ENCODE measurements at places on chromosomes 12 and 14. TPM values are rescaled to one million over a fixed set of nuclear protein-coding genes. Genes with fewer than 3 reads are reported as not detected.

DNA sequence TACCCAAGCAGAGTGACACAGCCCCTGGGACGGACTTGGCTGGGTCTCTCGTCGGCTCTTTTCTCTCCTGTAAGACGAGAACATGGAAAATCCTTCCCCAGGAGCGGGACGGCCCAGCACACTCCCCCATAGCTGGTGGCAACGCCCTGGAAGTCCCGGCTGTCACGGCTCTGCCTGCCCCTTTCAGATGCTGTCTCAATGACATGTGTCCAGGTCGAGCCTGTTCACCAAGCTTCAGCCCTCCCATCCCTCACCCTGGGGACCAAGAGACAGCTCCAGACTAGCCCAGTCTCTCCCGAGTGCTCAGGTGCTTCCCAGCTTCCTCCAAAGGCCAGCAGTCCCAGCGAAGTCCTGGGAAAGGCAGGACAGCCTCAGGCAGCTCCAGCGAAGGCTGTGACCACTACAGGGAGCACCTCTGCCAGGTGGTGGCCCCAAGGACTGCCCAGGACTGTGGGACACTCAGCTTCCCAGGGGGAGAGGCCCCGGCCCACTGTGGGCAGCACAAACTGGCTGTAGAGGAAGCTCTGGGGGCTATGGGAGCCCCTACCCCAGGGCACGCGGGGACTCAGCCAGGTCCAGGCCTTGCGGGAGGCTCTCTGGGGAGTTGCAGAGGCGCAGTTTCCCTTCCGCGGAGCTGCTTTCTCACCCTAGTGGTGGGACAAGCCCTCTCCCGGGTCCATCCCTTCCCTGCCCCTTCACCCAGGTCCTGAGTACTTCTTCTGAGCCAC is 33.6 kb downstream of the TNFAIP2 start:
- H3K27ac ChIP-seq, result no peak overlapping the region
- no peak overlapping the region for H3K4me3 ChIP-seq
- H3K27me3 ChIP-seq, result no peaks in the 10 kb centered on the region
- no peak for DNase-seq

DNA sequence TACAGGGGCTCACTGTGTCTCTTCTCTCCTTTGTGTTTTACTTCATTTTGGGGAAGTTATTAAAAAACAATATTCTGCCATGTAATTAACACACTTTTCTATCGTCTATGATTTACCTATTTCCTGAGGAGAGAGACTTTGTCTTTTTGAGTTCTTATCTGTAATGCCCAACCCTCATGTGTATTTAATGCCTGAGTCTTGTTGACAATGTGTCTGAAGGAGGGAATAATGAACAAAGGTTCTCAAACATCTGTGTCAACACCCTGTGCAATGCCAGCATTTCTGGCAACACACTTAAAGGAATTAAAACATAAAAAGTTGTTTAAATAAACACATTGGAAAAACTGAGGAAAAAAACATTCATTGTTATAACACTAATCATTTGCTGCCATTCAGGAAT is 147.1 kb downstream of the SLC15A5 start:
- no peaks in the 10 kb centered on the region for H3K27me3 ChIP-seq
- no peaks in the 10 kb centered on the region for H3K4me1 ChIP-seq
- no peak overlapping the region for H3K4me3 ChIP-seq
- H3K36me3 ChIP-seq, result no peaks in the 10 kb centered on the region

DNA sequence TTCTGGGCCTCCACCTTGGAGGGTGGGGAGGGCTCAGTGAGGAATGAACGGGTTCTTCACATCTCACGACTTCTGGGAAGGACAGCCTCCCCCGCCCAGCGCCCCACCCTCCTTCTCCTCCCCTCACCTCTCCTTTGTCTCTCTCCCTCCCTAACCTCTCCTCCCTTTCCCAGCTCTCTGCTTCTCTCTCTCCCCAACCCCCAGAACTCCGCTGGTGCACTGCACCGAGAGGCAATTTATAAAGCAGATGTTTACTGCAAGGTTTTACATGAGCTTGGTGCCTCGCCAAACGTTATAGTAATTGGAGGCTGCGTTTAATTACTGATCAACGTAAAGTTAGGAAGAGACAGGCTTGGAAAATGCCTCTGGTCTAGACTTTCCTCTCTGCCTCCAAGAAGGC is 42.9 kb upstream of the FAM222A start:
- H3K27me3 ChIP-seq, result no peaks in the 10 kb centered on the region
- no peak for DNase-seq
- no peak overlapping the region for H3K27ac ChIP-seq

GRCh38 chr12:67710582-67710981 is 62.0 kb downstream of the DYRK2 start:
- DNase-seq, result no peak
- no peaks in the 10 kb centered on the region for H3K4me1 ChIP-seq
- H3K27ac ChIP-seq, result no peak overlapping the region

GRCh38 chr12:131892711-131893604 is 1.5 kb upstream of the ULK1 start:
- no peaks in the 10 kb centered on the region for H3K36me3 ChIP-seq
- H3K27me3 ChIP-seq, result no peaks in the 10 kb centered on the region
- peak overlapping the region; percentile 70 for H3K27ac ChIP-seq
- H3K4me1 ChIP-seq, result peaks cover 5% of the 10 kb centered on the region
- no peak overlapping the region for H3K4me3 ChIP-seq

FOXA1 gene
- total RNA-seq, result not detected

DHRS4L2 gene
- total RNA-seq, result 15.1 TPM

RNASE7 gene
- total RNA-seq, result not detected

SLC7A8 gene
- total RNA-seq, result 87.3 TPM

KCNC2 gene
- total RNA-seq, result not detected

ZC3H10 gene
- total RNA-seq, result 14.1 TPM

Data from ovary (tissue), 10 donors.